ENCODE measurements at places on chromosomes 6 and 20.

GRCh38 chr6:167564416-167565250 lies 239.7 kb downstream of the TTLL2 start:
- DNase-seq: no peak

DNA sequence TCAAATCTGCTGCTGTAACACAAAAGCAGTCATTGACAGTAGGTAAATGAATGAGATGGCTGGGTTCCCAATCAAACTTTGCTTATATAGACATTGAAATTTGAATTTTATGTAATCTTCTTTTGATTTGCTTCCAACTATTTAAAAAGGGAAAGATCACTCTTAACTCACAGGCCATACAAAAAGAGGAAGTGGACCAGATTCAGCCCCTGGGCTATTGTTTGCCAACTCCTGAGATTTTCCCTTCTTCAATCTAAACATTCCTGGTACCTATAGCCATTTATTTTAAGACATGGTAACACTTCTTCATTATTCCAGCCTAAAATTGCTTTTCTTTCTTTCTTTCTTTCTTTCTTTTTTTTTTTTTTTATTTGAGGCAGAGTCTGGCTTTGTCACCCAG lies 260.6 kb downstream of the TFAP2A start:
- DNase-seq: no peak

DNA sequence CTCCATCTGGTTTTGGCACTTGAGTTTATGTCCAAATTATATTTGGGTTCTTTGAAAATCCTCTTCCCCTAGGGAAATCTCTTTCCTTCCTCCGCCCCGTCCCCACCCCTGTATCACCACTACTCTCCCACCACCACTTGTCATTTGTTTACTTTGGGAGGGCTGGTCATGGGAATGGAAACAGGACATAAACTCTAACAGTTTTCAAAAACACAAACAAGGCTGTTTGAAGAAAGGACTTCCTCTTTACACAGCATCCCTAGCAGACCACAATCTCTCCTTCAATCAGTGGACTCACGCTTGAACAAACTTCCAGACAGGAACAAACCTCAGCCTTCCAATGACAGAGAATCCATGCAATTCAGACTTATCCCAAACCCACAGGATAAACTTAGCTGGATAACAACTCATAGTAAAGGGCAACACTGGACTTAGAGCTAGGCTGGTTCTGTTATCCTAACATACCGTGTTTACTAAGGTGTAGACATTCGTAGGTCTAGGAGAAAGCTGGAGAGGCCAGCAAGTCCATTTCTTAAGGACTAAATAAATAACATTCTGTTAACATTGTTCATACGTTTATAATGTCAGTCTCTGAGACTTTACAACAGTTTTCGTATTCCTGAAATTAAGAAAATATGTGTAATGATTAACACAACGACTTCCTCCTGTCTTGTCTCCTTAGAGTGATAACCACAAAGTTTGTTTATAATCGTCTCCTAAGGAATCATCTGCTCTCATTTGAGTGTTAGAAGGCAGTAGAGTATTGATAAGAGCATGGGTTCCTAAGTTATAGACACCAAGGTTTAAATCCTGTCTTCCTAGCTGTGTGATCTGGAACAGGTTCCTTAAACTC lies 44.1 kb upstream of the CTAGE9 start:
- DNase-seq: no peak

GRCh38 chr6:36035225-36035624 lies 7.6 kb downstream of the MAPK14 start:
- DNase-seq: no peak
